Bronchial smooth muscle cell (primary cell): ENCODE measurements at places on chromosomes 4 and X. TPM values are rescaled to one million over a fixed set of nuclear protein-coding genes. Genes with fewer than 3 reads are reported as not detected.

Gene HSD17B13
- under 0.01 and 0.16 TPM in 2 replicates for total RNA-seq

Gene CXCL6
- 5.0 and 14.3 TPM in 2 replicates for total RNA-seq

Gene MAGEA2
- total RNA-seq, result 0.16 TPM in 1 of 2 replicates, not detected in the other

Gene TRPC3
- total RNA-seq, result 0.32 and 0.34 TPM in 2 replicates

Gene ASB5
- 0.26 and 0.47 TPM in 2 replicates for total RNA-seq
